ENCODE measurements at places on chromosomes 6 and 20. TPM values are rescaled to one million over a fixed set of nuclear protein-coding genes. Genes with fewer than 3 reads are reported as not detected.
A peak's percentile ranks its signal among the peaks of the same experiment; 100 is the strongest.

GRCh38 chr6:139583420-139583819, 209.0 kb upstream of the CITED2 start:
- no peak overlapping the region for H3K27ac ChIP-seq
- no peak overlapping the region for H3K4me3 ChIP-seq
- DNase-seq: no peak

HLA-DQA1 gene
- total RNA-seq: not detected

DNA sequence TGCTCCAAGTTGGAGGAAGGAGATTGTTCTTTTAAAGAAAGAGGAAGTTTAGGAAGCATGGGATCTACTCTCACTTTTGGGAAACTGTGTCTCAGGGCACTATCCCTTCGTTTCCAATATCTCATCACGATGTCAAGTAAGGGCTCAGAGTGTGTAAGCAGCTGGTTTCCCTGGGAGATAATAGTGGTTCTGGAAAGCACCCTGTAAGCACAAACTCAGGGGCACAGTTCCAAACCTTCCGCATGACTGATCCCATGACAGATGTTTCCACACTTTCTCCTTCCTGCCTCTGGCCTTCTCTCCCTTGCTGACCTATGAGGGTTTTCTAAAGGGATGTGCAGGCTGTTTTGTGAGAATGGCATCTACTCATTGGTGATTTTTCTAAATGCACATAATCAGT, 33.9 kb downstream of the ADTRP start:
- DNase-seq: peak; percentile 43
- H3K4me3 ChIP-seq: no peak overlapping the region
- H3K27me3 ChIP-seq: no peaks in the 10 kb centered on the region
- H3K36me3 ChIP-seq: no peaks in the 10 kb centered on the region
- H3K4me1 ChIP-seq: peaks cover 5% of the 10 kb centered on the region

DNA sequence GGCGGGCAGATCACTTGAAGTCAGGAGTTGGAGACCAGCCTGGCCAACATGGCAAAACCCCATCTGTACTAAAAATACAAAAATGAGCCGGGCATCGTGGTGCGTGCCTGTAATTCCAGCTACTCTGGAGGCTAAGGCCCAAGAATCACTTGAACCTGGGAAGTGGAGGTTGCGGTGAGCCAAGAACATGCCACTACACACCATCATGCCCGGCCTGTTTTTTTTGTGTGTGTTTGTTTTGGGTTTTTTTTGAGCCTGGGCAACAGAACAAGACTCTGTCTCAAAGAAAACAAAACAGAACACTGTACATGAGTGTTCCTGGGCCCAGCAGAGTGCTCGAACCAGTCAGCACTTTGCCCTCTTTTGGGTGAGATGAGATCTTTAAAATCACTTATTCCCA, 159.1 kb downstream of the MTHFD1L start:
- no peak overlapping the region for H3K27ac ChIP-seq
- no peak overlapping the region for H3K4me3 ChIP-seq
- H3K27me3 ChIP-seq: no peaks in the 10 kb centered on the region
- peaks cover 7% of the 10 kb centered on the region for H3K4me1 ChIP-seq
- H3K36me3 ChIP-seq: no peaks in the 10 kb centered on the region

DNA sequence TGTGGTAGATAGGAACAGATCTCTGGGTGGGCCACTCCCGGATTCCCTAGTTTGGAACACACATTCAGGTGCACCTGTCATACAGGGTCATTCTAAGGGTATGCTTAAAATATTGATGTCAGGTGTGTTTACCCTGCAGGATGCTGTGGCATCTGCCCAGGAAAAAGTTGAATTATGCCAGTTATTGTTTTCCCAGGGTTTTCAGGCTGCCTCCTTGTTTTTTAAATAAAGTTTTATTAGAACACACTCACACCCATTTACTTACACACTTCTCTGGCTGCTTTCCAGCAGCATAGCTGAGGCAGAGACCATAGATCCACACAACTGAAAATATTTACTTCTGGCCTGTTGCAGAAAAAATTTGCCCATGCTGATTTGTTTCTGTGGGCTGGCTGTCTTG, 76.5 kb downstream of the PHACTR3 start:
- no peaks in the 10 kb centered on the region for H3K36me3 ChIP-seq
- no peaks in the 10 kb centered on the region for H3K4me1 ChIP-seq
- no peak overlapping the region for H3K4me3 ChIP-seq
- no peak overlapping the region for H3K27ac ChIP-seq

GRCh38 chr6:162854734-162855191, 127.0 kb downstream of the PACRG start:
- H3K4me3 ChIP-seq: no peak overlapping the region
- DNase-seq: no peak
- no peak overlapping the region for H3K27ac ChIP-seq
- H3K4me1 ChIP-seq: no peaks in the 10 kb centered on the region
- H3K27me3 ChIP-seq: no peaks in the 10 kb centered on the region
- H3K36me3 ChIP-seq: no peaks in the 10 kb centered on the region

GRCh38 chr6:135250234-135250633, 69.1 kb downstream of the MYB start:
- H3K36me3 ChIP-seq: no peaks in the 10 kb centered on the region
- peaks cover 18% of the 10 kb centered on the region for H3K4me1 ChIP-seq
- DNase-seq: no peak
